Activated naive CD8-positive, alpha-beta T cell treated with anti-CD3 and anti-CD28 coated beads for 36 hours (primary cell): ENCODE measurements at places on chromosomes 7 and 10. TPM values are rescaled to one million over a fixed set of nuclear protein-coding genes. Genes with fewer than 3 reads are reported as not detected.
A peak's percentile ranks its signal among the peaks of the same experiment; 100 is the strongest.

The CCDC146 gene
- 0.93 TPM for total RNA-seq

GRCh38 chr10:4093438-4093837, 308.4 kb upstream of the KLF6 start:
- DNase-seq: no peak
- H3K4me1 ChIP-seq: no peaks in the 10 kb centered on the region
- no peaks in the 10 kb centered on the region for H3K36me3 ChIP-seq
- H3K27ac ChIP-seq: no peak overlapping the region
- H3K4me3 ChIP-seq: no peak overlapping the region
- no peaks in the 10 kb centered on the region for H3K27me3 ChIP-seq

GRCh38 chr10:50991456-50992355, 82.6 kb upstream of the PRKG1 start:
- peaks cover 63% of the 10 kb centered on the region for H3K27me3 ChIP-seq
- peaks cover 3% of the 10 kb centered on the region for H3K4me1 ChIP-seq
- H3K27ac ChIP-seq: no peak overlapping the region
- H3K4me3 ChIP-seq: peak overlapping the region; percentile 71
- no peak for DNase-seq

GRCh38 chr7:140247559-140247958, 70.8 kb upstream of the KDM7A start:
- peaks cover 10% of the 10 kb centered on the region for H3K4me1 ChIP-seq
- no peak overlapping the region for H3K27ac ChIP-seq
- H3K36me3 ChIP-seq: no peaks in the 10 kb centered on the region

The GNG11 gene
- not detected for total RNA-seq

DNA sequence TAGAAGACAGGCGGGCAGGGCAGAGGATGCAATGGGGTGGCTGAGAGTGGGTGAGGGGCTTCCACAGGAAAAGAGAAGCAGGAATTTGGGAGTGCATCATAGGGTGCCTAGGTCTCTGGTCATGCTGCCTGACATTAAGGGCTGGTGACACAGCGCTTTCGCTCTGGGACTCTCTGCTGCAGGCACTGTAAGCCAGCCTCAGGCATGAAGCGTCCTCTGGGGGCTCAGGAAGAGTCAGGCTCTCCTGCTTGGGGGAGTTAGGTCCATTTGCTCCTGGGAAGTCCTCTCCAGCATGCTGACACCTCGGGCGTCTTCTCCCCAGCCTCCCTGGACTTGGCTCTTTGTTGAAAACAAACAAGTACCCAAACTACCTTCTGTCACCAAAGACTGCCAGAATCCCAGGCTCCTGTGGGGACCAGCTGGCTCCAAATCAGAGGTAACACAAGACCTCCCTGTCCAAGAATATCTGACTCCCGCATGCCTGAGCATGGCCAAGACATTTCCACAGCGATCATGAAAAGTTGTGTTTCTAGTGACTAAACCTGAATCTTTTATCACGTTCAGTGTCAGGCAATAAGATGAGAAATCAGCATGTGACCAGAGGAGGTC, 55.4 kb downstream of the GPR26 start:
- no peak overlapping the region for H3K4me3 ChIP-seq
- H3K27ac ChIP-seq: no peak overlapping the region
- no peak for DNase-seq
- no peaks in the 10 kb centered on the region for H3K36me3 ChIP-seq
- H3K27me3 ChIP-seq: peaks cover 4% of the 10 kb centered on the region
- no peaks in the 10 kb centered on the region for H3K4me1 ChIP-seq

GRCh38 chr7:44998153-44998871, 1.7 kb upstream of the CCM2 start:
- H3K4me3 ChIP-seq: peak overlapping the region; percentile 90
- H3K27me3 ChIP-seq: no peaks in the 10 kb centered on the region
- H3K27ac ChIP-seq: peak overlapping the region; percentile 93
- no peak for DNase-seq
- H3K36me3 ChIP-seq: peaks cover 12% of the 10 kb centered on the region

The ZCWPW1 gene
- 2.9 TPM for total RNA-seq

The NAT16 gene
- total RNA-seq: not detected

The PNLIPRP3 gene
- total RNA-seq: not detected

The CXCL12 gene
- total RNA-seq: not detected

The SEMA3D gene
- not detected for total RNA-seq

GRCh38 chr7:55206235-55207029, 158.7 kb upstream of the LANCL2 start:
- no peak for DNase-seq
- H3K4me1 ChIP-seq: no peaks in the 10 kb centered on the region
- H3K27ac ChIP-seq: no peak overlapping the region
- no peaks in the 10 kb centered on the region for H3K36me3 ChIP-seq

The SLC26A3 gene
- not detected for total RNA-seq

- peaks cover 10% of the 10 kb centered on the region for H3K27me3 ChIP-seq
- H3K4me1 ChIP-seq: no peaks in the 10 kb centered on the region
- no peak for DNase-seq
- no peaks in the 10 kb centered on the region for H3K36me3 ChIP-seq
- no peak overlapping the region for H3K4me3 ChIP-seq
- no peak overlapping the region for H3K27ac ChIP-seq
Observed at GRCh38 chr7:29043576-29043975, 85.4 kb upstream of the TRIL start.

- H3K4me3 ChIP-seq: no peak overlapping the region
- peaks cover 13% of the 10 kb centered on the region for H3K36me3 ChIP-seq
- no peak for DNase-seq
- peaks cover 25% of the 10 kb centered on the region for H3K4me1 ChIP-seq
- no peaks in the 10 kb centered on the region for H3K27me3 ChIP-seq
Observed at GRCh38 chr7:40024048-40024447, 74.0 kb downstream of the CDK13 start.

- no peak overlapping the region for H3K4me3 ChIP-seq
- no peaks in the 10 kb centered on the region for H3K27me3 ChIP-seq
- no peak overlapping the region for H3K27ac ChIP-seq
- DNase-seq: no peak
Observed at GRCh38 chr10:29595636-29596225, 39.0 kb downstream of the SVIL start.

The PHKG1 gene
- total RNA-seq: 1.1 TPM

The MYO3A gene
- 0.74 TPM for total RNA-seq

- H3K36me3 ChIP-seq: no peaks in the 10 kb centered on the region
- no peak overlapping the region for H3K4me3 ChIP-seq
- H3K27ac ChIP-seq: no peak overlapping the region
- DNase-seq: no peak
Observed at GRCh38 chr7:33764752-33765451, 140.4 kb upstream of the BMPER start.

The SRRM3 gene
- not detected for total RNA-seq

The GPER1 gene
- total RNA-seq: 0.37 TPM

The PKD2L1 gene
- total RNA-seq: not detected

The PNLIPRP1 gene
- total RNA-seq: not detected

The ZNF804B gene
- total RNA-seq: not detected

The SLC13A1 gene
- total RNA-seq: not detected

DNA sequence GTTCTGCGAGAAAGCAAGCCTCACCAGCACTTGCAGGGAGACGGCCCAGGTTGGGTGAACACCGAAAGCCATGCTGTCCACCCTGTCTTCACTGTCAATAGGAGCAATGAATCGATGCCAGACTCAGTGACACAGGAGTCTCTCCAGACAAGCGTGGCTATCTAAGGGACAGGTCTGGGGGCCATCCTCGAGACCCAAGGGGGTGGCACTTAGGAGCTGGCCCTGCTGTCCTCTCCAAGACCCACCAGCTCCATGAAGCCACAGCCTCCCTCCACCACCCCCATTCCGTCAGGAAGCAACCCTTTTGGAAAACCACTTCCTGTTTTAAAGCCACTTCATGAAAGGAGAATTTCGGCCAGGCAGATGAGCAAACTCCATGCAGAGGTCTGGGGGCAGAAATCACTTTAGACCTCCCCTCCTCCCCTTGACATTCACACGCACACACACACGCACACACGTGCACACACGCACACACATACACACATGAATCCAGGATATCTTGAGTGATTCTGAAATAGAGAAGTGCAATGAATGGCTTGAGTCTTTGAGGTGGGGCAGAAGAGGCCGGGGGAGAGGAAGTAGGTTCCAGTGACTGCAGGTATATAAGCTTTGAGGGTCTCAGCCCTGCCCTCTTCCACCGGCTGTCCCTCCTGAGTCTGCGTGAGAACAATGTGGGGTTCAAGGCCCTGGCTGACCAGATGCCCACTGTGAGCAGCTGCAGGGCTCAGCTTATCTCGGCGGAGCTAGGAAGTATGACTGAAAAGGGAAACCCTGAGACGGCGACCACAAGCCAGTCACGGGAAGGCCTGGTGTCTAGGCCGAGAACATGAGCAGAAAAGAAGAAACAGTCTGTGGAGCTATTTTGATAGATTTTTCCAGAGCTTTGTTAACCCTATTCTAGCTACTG, 25.0 kb downstream of the RGS10 start:
- peak overlapping the region; percentile 56 for H3K4me3 ChIP-seq
- H3K4me1 ChIP-seq: peaks cover 86% of the 10 kb centered on the region
- H3K36me3 ChIP-seq: peaks cover 54% of the 10 kb centered on the region
- H3K27ac ChIP-seq: peak overlapping the region; percentile 95
- no peaks in the 10 kb centered on the region for H3K27me3 ChIP-seq

The SPDYE2 gene
- not detected for total RNA-seq

- no peaks in the 10 kb centered on the region for H3K36me3 ChIP-seq
- H3K27ac ChIP-seq: no peak overlapping the region
- H3K4me3 ChIP-seq: no peak overlapping the region
- H3K4me1 ChIP-seq: no peaks in the 10 kb centered on the region
Observed at GRCh38 chr10:52701647-52702046, 70.9 kb downstream of the MBL2 start.

The GPR22 gene
- not detected for total RNA-seq

GRCh38 chr10:128008521-128009250, 101.8 kb downstream of the PTPRE start:
- no peaks in the 10 kb centered on the region for H3K36me3 ChIP-seq
- H3K4me3 ChIP-seq: no peak overlapping the region
- H3K27me3 ChIP-seq: peaks cover 13% of the 10 kb centered on the region
- peaks cover 7% of the 10 kb centered on the region for H3K4me1 ChIP-seq

The TMEM236 gene
- total RNA-seq: 0.04 TPM

The HOXA3 gene
- total RNA-seq: not detected

GRCh38 chr10:96360766-96361165, 2.0 kb upstream of the OPALIN start:
- DNase-seq: no peak
- H3K4me3 ChIP-seq: no peak overlapping the region
- peaks cover 7% of the 10 kb centered on the region for H3K27me3 ChIP-seq
- no peak overlapping the region for H3K27ac ChIP-seq
- no peaks in the 10 kb centered on the region for H3K36me3 ChIP-seq

DNA sequence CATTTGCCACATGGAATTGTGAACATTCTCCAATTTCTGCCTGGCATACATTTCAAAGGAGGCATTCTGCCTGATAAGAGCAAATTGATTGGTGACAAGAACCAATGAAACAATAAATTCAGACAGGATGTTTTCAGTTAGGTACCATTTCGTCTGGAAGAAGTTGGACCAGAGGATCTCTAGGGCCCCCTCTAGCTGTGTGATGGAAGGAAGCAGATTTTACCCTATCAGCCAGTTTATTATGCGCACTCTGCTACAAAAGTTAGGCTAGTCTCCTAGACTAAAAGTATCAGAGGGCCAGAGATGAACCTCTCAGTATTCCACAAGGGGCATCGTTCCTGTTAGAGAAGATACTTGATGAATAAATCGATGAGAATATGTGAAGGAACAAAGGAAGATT, 118.0 kb downstream of the BUB3 start:
- H3K36me3 ChIP-seq: peaks cover 4% of the 10 kb centered on the region
- H3K27ac ChIP-seq: no peak overlapping the region
- peaks cover 8% of the 10 kb centered on the region for H3K4me1 ChIP-seq
- no peak overlapping the region for H3K4me3 ChIP-seq
- peaks cover 33% of the 10 kb centered on the region for H3K27me3 ChIP-seq
- DNase-seq: no peak

The NRCAM gene
- 3.9 TPM for total RNA-seq
